NCI-H187 treated with DMSO at 0.1 percent for 48 hours (cell line): ENCODE measurements at places on chromosomes 2 and 18.

GRCh38 chr2:134590679-134591078 is 128.1 kb downstream of the TMEM163 start:
- no peak for DNase-seq

- no peak for DNase-seq
Measured at GRCh38 chr2:119076713-119077112, 81.8 kb downstream of the C1QL2 start.

- DNase-seq = no peak
Measured at GRCh38 chr2:226792155-226792881, 7.3 kb downstream of the IRS1 start.

DNA sequence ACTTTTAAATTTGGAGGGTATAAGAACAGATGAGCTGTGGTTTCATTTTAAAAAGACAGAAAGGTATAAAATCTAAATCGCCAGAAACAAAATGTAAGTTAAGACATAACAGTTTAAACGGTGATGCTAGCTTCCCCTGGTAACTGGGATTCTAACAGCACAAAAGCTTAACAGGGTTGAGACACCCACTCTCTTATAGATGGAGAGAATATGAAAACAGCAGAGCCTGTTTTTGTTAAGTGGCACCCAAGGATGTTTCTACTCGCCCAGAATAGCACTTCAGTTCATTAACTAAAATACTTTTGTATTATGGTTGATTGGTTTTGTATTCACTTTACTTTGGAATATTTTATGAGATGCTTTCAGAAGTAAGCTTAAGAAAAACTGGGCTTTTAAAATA is 151.9 kb upstream of the RND3 start:
- DNase-seq = no peak

DNA sequence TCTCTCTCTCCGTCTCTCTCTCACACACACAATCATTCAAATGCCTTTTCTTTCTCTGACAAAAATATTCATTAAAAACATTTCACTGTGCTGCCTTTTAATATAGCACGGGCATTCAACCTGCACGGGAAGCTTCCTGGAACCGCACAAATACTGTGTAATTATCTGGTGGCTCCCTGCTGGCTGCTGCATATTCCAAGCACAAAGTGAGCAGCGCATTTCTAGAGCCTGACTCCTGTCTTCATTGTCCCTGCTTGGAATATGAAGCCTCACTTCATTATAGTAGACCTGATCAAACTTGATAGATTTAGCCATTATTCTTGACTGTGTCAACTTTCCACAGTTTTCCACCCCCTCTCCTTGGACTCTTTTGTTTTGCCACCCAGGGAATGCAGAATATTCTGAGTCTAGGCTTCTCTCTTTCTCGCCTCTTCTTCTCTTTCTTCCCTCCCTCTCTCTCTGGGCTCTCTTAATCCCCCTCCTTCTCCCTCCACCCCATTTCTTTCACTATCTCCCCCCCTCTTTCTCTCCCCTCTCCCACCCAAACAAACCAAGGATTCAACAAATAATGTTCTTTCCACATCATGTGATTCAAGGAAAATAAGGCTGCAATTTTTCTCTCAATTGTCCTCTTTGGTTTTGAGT is 672.1 kb upstream of the FANCL start:
- DNase-seq = peak; percentile 22

DNA sequence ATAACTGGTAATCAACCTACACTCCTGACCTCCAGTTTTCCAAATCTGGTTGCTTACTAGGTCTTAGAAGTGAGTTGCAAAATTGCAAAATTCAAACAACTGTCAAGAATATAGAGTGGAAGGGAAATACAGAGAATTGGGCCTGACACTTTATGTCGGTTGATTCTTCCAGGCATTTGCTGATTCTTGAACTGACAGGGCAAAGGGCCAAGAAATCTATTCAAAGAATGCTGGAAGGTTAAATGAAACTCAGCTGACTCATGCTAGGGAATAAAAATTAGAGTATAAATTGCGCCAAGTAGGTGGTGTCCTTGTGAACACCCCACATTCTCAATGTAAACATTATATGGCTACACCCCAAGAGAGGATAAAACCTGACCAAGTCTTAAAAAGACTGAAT is 21.5 kb upstream of the ZSCAN30 start:
- no peak for DNase-seq

GRCh38 chr2:154455166-154455565 is 243.3 kb upstream of the KCNJ3 start:
- no peak for DNase-seq

DNA sequence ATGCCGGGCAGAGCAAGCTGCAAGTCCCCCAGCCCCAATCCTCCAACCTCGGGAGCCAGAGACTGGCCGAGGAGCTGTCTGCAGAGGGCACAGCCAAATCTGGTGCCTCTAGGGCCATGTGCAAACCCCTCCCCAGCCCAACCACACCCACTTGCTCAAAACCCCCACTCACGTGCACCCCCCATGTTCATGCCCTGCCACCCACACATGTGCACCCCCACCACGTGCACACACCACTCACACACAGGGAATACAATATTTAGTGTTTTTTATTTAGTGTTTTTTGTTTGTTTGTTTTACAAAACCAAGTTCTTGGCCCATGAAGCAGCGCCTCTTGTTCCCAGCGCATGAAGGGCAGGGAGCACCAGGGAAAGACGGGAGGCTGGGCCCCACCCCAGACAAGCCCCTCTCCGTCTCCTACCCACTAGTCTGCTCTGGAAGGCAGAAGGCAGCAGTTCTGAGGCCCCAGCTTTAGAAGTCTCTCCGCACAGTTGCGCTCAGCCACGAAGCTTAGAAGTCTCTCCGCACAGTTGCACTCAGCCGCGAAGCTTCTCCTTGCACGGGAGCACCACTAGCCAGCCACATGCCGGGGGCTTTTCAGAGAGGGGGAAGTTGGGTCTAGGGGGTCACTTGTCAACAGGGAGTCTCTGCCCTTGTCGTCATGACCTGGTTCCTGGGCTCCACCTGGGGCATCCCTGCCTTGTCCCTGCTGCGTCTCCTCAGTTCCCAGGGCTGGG is 276.1 kb upstream of the HDAC4 start:
- no peak for DNase-seq

DNA sequence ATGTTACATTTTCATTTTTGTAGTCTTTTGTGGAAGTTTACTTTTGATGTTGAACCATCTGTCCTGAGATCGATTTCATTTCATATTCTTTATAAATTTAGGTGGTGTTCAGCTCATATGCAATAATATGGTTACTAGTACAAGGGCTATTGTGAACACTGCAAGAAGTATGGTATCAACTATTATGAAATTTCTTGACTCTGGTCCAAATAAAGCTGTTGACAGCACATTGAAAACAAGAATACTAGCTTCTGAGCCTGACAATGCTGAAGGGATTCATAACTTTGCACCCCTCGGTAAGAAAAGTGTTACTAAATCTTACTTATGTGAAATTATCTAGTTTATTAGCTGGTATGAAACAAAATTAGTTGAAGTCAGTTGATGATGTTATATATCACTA is 124.9 kb upstream of the TTC27 start:
- no peak for DNase-seq

DNA sequence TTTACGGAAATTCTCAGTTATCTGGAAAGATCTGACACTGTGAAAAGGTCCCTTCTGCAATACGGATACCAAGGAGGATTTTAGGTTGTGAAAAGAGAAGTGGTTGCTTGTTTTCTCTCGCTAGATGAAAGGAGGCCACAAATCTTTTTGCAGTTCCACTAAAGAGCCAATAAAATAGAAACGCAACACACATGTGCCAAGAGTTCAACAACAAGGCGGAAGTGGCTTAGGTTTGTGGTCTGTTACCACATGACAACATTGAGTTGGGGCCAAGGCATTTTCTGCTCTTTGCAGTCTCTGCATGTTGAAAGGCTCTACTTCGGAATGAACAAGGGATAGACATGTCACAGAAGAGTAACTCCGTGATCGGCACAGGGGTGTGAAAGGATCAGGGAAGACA is 115.7 kb upstream of the OSR1 start:
- no peak for DNase-seq

GRCh38 chr2:31107591-31108300 is 30.5 kb downstream of the GALNT14 start:
- DNase-seq = no peak

DNA sequence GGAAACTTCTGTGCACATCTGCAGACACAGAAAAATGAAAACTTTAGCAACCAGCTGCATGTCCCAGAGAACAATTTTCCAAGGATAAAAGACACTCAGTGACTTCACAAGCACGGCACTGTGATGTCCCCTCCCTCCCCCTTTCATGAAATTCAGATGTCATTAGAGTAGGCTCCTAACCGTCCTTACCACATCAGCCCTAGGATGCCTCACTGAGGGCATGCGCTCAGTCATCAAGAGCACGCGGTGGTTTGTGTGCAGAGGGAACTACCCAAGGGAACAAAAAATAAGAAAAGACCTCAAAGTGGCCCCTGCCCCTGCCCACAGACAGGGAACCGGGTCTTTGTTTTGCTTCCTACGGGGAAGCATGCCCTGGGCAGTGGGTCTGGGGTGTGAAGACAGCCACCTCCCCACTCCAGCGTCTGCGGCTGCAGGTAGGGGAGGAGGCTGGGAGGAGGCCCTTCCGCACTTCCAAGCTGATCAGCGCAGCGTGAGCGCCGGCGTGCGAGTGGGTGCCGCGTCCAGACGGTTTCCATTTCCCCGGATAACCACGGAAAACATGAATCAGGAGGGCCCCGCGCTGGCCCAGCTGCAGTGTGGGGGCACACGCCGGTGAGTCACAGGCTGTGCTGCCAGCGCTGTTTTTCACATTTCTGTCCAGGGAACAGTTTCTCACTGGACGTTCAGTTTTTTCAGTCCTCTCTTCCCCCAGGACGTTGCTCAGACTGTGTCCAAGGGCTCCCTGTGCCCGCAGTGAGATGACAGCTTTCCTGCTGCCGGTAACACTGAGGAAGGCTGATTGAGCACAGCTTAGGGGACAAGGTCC is 70.6 kb downstream of the COPS8 start:
- DNase-seq = no peak

GRCh38 chr2:129763966-129764365 is 215.5 kb upstream of the RAB6C start:
- DNase-seq = no peak

GRCh38 chr2:62785216-62785615 is 79.7 kb downstream of the EHBP1 start:
- DNase-seq = no peak

DNA sequence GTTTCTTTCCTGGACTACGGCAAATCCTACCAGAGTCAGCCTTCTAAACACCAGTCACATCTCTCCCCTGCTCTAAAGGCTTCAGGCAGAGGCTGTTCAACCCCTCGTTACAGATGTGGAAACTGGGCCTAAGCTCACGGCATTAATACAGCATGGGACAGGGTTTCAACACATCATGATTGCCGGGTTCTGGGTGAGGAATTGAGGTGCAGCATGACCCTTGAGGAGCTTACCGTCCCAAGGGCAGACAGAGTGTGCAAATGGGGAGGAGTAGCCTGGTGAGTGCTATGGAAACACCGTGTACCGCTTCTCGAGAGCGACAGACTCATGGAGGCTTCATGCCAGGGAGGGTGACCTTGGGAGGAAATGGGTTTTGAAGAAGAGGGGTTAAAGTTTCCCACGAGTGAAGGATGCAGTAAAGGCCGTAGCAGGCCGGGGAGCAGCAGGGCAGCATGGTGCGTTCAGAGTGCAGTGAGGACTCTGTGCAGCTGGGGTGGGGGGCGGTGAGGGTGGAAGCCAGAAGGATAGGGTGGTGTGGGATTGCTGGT is 51.1 kb downstream of the TGOLN2 start:
- no peak for DNase-seq

DNA sequence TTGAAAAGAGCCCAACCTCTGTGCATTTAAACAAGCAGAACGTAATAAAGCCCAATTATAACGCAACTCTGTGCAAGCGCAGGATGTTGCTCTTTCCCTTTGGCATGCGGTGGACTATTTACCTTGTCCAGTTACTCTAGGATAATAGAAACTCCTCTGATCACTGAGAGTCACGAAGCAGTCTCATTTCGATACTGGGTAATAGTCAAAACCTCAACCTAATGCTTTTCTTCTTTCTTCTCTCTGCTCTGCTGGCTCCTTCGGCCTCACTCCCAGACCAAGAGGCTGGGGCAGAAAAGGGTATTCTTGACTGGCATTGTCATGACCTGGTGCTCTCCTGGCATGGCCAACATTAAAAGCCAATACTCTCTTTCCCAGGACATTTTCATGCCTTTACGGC is 89.7 kb upstream of the GCFC2 start:
- no peak for DNase-seq

- no peak for DNase-seq
Measured at GRCh38 chr2:160379399-160379798, 114.2 kb downstream of the RBMS1 start.

- no peak for DNase-seq
Measured at GRCh38 chr18:22387364-22387763, 30.4 kb downstream of the CTAGE1 start.

- DNase-seq = no peak
Measured at GRCh38 chr2:3283206-3283605, 94.4 kb downstream of the EIPR1 start.

DNA sequence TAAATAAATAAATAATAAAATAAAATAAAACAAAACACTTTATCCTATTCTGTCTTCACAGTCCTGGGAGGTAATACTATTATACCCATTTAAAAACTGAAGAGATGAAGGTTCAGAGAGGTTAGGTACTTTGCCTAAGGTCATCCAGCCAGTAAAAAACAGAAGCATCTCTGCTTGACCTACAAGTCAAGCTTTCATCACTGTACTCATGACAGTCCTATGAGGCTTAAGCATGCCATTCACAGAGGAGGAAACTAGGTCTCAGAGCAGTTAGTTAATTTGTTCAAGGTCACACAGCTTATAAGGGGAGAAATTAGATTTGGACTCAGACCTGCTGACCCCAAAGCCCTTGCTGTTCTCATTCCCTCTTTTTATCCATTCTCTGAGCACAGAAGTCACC is 77.5 kb downstream of the MARCO start:
- no peak for DNase-seq

DNA sequence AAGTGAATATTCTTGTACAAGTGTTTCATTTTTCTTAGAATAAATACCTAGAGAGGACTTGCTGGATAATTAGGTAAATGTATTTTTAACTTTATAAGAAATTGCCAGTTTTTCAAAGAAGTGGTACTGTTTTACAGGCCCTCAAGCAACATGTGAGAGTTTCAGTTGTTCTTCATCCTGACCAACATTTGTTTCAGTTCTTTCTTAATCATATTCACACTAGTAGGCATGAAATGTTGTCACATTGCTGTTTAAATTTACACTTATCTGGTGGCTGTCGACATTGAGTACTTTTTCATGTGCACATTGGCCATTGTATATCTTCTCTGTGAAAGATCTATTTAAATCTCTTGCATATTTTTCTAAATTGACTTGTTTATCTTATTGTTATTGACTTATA is 178.1 kb downstream of the ACOXL start:
- DNase-seq = no peak
